ENCODE measurements at places on chromosomes 13 and 19. TPM values are rescaled to one million over a fixed set of nuclear protein-coding genes. Genes with fewer than 3 reads are reported as not detected.

DNA sequence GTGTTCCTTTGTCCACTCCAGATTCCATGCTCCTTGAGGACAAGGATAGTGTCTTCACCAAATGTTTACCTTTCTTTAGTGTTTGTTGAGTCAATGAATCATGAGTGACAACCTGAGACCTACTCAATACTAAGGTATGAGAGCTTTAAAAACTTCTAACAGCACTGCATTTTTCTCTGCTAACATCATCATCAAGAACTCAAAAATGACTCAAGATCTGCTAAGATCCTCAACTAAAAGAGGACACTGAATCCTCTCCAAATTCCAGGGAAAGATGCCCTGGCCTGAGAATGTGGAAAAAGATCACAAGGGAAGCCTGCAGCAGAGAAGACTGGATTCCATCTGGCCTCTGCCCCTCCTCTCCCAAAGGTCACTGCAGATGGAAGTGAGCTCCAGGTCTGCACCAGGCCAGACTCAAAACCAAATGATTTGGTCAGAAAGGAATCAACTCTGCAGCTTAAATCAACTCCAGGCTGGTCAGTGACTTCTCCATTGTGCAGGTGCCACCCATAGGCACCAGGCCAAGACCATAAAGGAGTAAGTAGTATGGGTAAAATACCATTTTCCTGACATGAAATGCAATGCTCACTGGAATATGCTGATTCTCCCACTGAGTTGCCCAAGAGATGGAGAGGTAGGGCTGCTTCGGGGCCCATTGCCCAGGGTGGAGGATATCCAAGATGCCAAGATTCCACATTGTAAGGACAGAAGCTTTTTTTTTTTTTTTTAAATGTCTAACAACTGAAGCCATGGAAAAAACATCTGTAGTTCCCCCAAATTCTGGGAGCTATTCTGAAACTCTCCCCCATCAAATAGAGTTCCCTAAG, 89.5 kb upstream of the DOCK9 start:
- no peaks in the 10 kb centered on the region for H3K27me3 ChIP-seq
- no peak for DNase-seq
- peaks cover 41% of the 10 kb centered on the region for H3K4me1 ChIP-seq
- H3K36me3 ChIP-seq = no peaks in the 10 kb centered on the region

Gene CAPN12
- 25.6 TPM for total RNA-seq

Gene ATXN8OS
- not detected for total RNA-seq

Gene PTH2
- not detected for total RNA-seq

Gene CFAP97D2
- total RNA-seq = not detected

- H3K4me1 ChIP-seq = peaks cover 42% of the 10 kb centered on the region
- H3K36me3 ChIP-seq = no peaks in the 10 kb centered on the region
Measured at GRCh38 chr19:55119053-55119452, 1.6 kb upstream of the PPP1R12C start.

GRCh38 chr13:59157181-59157580, 1006.5 kb downstream of the DIAPH3 start:
- H3K27me3 ChIP-seq = no peaks in the 10 kb centered on the region
- H3K4me1 ChIP-seq = no peaks in the 10 kb centered on the region
- no peaks in the 10 kb centered on the region for H3K36me3 ChIP-seq
- H3K27ac ChIP-seq = no peak overlapping the region
- no peak for DNase-seq

Gene CDX2
- total RNA-seq = not detected

DNA sequence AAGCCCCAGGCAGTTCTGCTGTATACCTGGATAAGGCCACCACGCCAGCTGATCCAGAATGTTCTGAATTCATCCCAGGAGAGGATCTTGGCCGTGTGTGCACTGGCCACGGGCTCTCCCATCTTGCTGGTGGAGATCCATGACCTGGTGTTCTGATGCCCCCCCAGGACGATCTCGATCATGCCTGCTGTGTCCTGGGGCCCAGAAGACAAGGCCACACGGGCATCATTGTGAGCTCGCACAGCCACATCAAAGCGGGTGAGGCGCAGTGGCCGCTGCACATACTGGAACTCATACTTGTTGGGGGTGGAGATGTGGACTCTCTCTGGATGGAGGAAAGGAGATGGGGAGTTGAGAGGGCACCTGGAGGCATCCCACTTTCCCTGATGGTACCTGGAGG, 40.1 kb downstream of the F2RL3 start:
- DNase-seq = peak; percentile 51
- H3K27ac ChIP-seq = no peak overlapping the region
- no peaks in the 10 kb centered on the region for H3K36me3 ChIP-seq
- H3K27me3 ChIP-seq = peaks cover 18% of the 10 kb centered on the region
- H3K4me1 ChIP-seq = no peaks in the 10 kb centered on the region

GRCh38 chr13:59086147-59086546, 1077.6 kb downstream of the DIAPH3 start:
- no peak overlapping the region for H3K4me3 ChIP-seq
- no peaks in the 10 kb centered on the region for H3K27me3 ChIP-seq
- H3K27ac ChIP-seq = no peak overlapping the region
- DNase-seq = no peak

DNA sequence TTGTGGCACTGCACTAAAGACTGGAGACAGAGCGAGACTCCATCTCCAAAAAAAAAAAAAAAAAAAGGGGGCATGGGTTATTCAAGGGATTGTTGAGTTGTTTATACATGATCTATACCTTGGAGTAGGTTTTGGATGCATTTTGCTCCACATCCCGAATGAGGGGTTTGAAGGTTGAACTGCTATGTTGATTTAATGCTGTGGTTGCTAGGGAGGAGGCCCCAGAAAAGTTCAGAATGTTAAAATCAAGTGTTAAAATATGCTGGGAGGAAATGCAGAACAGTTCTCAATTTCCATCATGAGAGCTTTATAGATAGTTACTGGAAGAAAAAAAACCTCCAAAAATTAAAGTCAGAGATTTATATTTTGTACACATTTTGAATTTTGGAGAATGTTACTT, 116.5 kb downstream of the DNAJC15 start:
- H3K36me3 ChIP-seq = no peaks in the 10 kb centered on the region
- H3K27me3 ChIP-seq = peaks cover 4% of the 10 kb centered on the region
- no peak overlapping the region for H3K4me3 ChIP-seq

Gene SBSN
- total RNA-seq = not detected

DNA sequence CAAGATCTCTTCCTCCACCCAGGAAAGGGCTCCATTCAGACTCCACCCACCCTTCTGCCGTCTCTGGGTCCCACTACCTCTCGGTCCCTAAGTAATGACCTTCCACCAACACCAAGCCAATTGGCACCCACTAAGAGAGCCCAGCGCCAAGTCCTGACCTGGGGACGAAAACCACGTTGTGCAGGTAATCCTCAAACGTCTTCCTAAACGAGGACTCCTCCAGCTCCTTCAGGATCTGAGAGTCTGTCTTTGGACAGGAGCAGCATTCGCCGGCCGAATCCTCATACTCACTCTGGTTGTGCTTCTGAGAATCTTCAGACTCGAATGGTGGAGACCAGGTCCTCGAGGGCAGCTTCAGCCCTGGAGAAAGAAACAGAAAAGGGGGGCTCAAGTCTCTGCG, 83.1 kb downstream of the ZNF557 start:
- no peaks in the 10 kb centered on the region for H3K27me3 ChIP-seq
- peaks cover 6% of the 10 kb centered on the region for H3K4me1 ChIP-seq
- peaks cover 19% of the 10 kb centered on the region for H3K36me3 ChIP-seq
- H3K27ac ChIP-seq = no peak overlapping the region

DNA sequence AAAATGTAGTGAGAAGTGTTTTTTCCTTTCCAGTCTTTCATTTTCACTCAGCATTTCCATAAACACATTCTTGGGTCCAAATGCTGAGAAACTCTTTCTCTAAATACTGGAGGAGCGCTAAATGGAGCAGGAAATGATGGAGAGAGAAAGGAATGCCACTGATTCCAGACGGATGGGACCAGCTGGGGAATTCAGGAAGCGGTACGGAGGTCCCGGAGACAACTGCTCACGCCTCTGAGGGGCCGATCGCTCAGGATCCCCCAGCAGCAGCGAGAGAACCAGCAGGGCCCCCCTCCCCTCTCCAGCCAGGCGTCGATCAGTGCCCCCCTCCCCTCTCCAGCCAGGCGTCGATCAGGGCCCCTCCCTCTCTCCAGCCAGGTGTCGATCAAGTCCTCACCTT, 13.2 kb downstream of the RASA3 start:
- H3K36me3 ChIP-seq = no peaks in the 10 kb centered on the region
- H3K27ac ChIP-seq = peak overlapping the region; percentile 83
- no peak for DNase-seq
- peaks cover 77% of the 10 kb centered on the region for H3K4me1 ChIP-seq
- no peak overlapping the region for H3K4me3 ChIP-seq

Gene PPP1R37
- total RNA-seq = 18.3 TPM

DNA sequence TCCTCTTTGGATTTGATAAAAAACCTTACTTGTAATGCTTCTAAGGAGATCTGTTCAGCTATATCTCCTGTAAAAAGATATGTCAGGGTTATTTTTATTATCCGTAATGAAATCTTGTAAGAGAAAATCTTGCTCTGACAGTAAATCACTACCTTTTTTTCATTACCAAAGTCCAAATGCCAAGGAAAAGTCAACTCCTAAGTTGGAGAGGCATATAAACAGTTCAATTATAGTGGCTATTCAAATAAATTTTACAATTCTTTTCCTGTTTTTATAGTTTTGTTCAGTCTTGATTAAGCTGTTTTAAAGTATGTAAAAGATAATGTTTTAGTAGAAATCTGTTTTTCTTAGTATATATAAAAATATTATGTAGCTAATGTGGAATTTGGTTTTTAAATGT, 9.0 kb downstream of the KCTD4 start:
- H3K36me3 ChIP-seq = no peaks in the 10 kb centered on the region
- H3K4me1 ChIP-seq = peaks cover 13% of the 10 kb centered on the region
- DNase-seq = no peak
- H3K27me3 ChIP-seq = no peaks in the 10 kb centered on the region
- H3K27ac ChIP-seq = no peak overlapping the region

Gene DACT3
- 10.4 TPM for total RNA-seq

DNA sequence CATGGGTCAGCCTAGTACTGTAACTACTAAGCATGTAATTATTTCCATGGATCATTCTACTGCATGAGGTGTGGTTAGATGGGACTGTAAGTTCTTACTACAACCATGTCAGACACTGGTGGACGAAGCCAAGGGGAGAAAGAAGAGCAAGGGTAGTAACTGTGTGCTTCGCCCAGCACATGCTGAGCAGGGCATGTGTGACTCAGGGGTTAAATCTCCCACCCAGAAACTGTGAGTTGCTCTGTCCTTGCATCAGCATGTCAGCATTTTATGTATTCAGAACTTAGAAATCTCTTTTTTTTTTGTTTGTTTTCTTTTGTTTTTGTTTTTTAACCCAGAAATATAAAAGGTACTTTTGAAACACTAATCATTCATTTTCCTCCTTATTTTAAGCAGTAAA, 436.6 kb upstream of the KLF12 start:
- no peaks in the 10 kb centered on the region for H3K36me3 ChIP-seq
- H3K27me3 ChIP-seq = peaks cover 22% of the 10 kb centered on the region
- no peak overlapping the region for H3K4me3 ChIP-seq
- no peak for DNase-seq

GRCh38 chr19:35249146-35249847, 495 bp downstream of the LSR start:
- peak overlapping the region; percentile 81 for H3K27ac ChIP-seq
- H3K27me3 ChIP-seq = peaks cover 10% of the 10 kb centered on the region
- peaks cover 51% of the 10 kb centered on the region for H3K4me1 ChIP-seq

Gene KLK5
- total RNA-seq = not detected

- H3K27ac ChIP-seq = no peak overlapping the region
- H3K4me1 ChIP-seq = peaks cover 34% of the 10 kb centered on the region
- no peaks in the 10 kb centered on the region for H3K27me3 ChIP-seq
- no peak for DNase-seq
- H3K36me3 ChIP-seq = no peaks in the 10 kb centered on the region
- no peak overlapping the region for H3K4me3 ChIP-seq
Measured at GRCh38 chr19:17486545-17487240, 16.4 kb downstream of the SLC27A1 start.

DNA sequence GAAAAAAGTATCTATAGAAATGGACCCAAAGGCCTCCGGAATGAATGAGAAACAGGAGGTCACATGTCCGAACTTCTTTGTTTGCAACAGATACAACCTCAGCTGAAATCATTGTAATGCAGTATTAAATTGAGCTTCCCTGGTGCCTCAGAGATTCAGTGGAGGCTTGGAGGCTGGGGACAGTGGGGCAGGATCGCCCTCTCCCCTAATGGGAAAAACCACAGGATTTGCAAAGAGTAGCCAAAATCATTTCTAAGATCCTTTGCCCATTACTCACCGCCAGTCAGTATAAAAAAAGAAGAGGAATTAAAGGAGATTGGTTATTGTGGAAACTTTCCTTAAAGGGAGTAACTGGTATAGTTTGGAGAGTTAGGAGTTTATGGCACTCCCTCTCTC, 30.4 kb upstream of the IRS2 start:
- H3K27me3 ChIP-seq = no peaks in the 10 kb centered on the region
- H3K4me3 ChIP-seq = no peak overlapping the region
- no peak for DNase-seq
- no peak overlapping the region for H3K27ac ChIP-seq
- H3K4me1 ChIP-seq = no peaks in the 10 kb centered on the region
- no peaks in the 10 kb centered on the region for H3K36me3 ChIP-seq

GRCh38 chr13:52783943-52784342, 44.3 kb upstream of the CNMD start:
- H3K36me3 ChIP-seq = no peaks in the 10 kb centered on the region
- peaks cover 7% of the 10 kb centered on the region for H3K27me3 ChIP-seq
- no peaks in the 10 kb centered on the region for H3K4me1 ChIP-seq
- DNase-seq = no peak

DNA sequence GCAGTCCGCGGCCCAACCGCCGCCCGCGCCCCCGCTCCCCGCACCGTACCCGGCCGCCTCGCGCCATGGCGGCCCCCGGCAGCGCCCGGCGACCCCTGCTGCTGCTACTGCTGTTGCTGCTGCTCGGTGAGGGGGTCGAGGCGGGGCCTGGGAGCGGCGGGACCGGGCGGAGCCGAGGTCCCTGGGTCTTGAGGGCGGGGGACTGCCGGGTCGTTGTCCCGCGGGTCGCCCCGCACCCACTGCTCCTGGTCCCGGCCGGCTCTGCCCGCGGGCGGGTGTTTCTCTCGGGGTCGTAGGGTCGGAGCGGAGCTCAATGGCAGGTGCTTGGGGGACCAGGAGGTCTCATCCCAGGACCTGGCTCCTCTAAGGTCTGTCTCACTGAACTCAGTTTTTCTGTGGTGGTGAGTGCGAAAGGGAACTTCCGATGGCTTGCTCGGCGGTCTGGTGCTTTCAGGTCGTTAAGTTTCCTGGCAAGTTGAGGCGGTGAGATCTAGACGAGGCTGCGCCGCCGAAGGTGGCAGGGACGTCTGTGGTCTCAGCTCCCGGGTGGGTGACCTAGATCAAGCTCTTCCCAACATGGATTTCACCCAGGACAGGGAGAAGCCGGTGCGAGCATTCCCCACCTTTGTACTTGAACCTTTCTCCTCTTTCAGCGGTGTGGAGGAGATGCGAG, 467 bp downstream of the LAMP1 start:
- H3K27ac ChIP-seq = peak overlapping the region; percentile 90
- H3K27me3 ChIP-seq = no peaks in the 10 kb centered on the region
- peaks cover under 1% of the 10 kb centered on the region for H3K36me3 ChIP-seq
- peak overlapping the region; percentile 89 for H3K4me3 ChIP-seq
- DNase-seq = no peak
- H3K4me1 ChIP-seq = peaks cover 40% of the 10 kb centered on the region

DNA sequence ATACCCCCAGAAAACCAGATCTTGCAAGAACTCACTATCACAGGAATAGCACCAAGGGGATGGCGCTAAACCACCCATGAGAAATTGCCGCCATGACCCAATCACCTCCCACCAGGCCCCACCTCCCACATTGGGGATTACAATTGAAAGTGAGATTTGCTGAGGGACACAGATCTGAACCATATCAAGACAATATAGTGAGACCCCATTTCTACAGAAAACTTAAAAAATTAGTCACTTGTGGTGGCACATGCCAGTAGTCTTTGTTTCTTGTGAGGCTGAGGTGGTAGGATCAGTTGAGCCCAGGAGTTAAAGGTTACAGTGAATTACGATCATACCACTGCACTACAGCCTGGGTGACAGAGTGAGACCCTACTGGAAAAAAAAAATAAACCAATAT, 9.7 kb downstream of the DNAJC15 start:
- H3K27ac ChIP-seq = no peak overlapping the region
- H3K4me1 ChIP-seq = peaks cover 24% of the 10 kb centered on the region
- no peaks in the 10 kb centered on the region for H3K27me3 ChIP-seq
- H3K4me3 ChIP-seq = no peak overlapping the region

Measured in spleen (tissue), 13 donors.